Hematopoietic multipotent progenitor cell (in vitro differentiated cells): ENCODE measurements at places on chromosomes 3 and 15.

- no peak for DNase-seq
Measured at GRCh38 chr3:60949146-60949545, 302.1 kb downstream of the FHIT start.

- no peak for DNase-seq
Measured at GRCh38 chr3:106985721-106986120, 391.5 kb upstream of the CCDC54 start.

DNA sequence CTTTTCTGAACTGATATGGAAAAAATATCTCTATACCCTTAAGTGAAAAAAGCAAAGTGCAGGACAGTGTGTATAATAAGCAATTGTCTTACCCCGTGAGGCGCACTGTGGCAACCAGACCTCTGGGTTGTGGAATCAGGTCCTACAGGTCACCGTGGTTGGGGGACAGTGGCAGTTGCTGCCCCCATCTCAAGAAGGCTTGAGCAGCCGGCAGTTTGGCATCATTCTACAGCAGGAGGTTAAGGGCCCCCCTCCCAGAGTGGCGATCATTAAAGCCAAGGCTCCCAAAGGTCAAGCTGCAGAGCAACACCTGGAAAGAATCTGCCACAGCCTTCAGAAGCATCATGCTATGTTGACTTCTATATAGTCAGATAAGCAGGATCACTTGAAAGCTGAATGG is 56.1 kb upstream of the HERC1 start:
- DNase-seq = no peak

DNA sequence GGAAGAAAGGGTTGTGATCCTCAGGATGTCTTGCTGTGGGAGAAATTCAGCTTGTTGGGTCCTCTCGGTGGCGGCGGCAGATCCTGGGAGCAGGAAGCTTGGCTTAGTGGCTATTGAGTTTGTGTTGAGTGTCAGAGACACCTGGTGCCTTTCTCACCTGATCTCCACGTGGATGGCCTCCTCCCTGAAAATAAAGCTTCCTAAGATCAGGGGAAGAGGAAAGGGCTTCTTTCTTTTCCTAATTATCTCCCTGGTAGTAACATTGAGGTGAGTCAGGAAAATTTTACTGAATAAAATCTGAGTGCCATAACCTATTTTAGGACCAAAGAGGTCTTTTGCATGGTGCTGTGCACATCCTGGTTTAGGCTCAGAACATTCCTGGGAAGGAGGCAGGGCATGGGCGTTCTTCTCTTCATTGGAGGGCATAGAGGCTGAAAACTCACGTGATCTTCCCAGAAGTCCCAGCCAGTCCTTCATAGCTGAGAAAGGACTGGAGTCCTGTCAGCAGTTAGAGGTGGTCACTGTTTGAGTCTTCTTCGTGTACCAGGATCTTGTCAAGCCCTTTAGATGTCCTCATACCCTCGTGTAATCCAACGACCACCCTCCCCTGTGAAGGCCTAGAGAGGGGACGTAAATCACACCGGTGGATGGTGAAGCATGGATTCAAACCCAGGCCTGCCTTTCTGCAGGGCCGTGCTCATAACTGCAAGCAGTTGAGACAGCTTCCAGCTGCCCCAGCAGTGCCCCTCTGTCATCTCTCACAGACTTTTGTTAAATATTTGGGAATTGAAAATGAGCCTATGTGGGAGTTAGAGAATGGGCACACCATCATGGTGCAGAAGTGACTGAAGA is 1.1 kb downstream of the CMTM8 start:
- no peak for DNase-seq
